ENCODE measurements at places on chromosomes 16 and 17.
A peak's percentile ranks its signal among the peaks of the same experiment; 100 is the strongest.

DNA sequence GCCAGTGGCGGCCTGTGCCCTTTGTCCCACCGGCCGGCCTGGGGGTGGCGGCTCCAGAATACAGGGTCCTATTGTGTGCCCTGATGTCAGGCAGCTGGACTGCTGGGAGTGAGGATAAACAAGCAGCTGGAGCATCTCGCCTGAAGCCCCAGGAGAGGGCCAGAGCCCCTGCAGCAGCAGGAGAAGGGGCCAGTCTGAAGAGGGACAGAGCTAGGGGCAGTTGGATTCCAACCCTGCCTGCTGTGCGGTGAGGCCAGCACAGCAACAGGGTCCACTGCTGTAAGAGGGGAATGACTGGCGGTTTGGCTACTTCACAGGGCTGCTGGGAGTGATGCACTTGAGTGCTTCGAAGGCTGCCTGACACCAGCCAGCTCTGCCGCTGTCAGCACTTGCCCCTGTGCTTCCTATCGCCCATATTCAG is 25.0 kb downstream of the RAB11FIP4 start:
- no peak for DNase-seq

- no peak for DNase-seq
Measured at GRCh38 chr16:78638371-78638770, 538.9 kb downstream of the WWOX start.

GRCh38 chr17:58532555-58532951 is 18.1 kb upstream of the MTMR4 start:
- DNase-seq, result no peak

DNA sequence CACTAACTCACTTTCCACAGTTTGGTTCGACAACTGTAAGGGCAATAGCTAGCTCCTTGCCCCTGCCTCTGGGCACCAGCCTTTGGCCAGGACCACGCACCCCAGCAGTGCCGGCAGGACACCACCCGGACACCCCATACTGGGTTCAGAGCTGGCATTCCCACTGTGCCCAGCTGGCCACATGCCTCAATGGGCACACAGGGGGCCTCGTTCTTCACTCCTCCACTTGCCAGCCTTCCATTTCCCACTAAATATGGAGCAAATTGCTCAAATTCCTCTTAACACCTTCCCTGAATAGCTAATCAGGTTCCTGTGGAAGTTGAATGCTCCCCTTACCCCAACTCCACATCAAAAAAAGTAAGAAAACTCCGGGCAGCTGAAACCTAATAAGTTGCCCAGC is 52.5 kb downstream of the PIPOX start:
- DNase-seq, result no peak

GRCh38 chr17:73474370-73474988 is 162.7 kb upstream of the CDC42EP4 start:
- peak; percentile 9 for DNase-seq

DNA sequence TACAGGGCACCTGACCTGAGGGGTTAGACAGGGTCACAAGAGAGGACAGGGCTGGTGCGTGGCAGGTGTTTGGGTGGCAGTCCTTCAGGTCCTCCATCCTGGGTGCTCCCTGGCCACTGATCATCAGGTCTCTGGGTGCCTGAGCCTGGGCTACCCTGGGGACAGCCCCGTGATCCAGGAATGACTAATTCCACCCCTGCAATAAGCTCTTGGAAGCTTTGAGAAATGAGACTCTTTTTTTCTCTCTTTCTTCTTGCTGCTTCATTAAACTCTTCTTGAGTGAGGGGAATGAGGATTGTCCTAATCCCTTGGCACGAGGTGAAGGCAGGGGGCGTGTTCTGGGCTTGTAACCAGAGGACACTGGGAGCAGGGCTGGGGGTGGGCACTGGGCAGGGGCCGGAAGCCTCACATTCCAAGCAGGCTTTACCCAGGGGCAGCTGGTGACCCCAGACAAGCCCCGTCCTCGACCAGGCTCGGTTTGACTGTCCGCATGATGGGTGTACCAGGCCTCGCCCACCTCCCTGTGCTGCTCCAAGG is 21.4 kb upstream of the SPNS2 start:
- no peak for DNase-seq

DNA sequence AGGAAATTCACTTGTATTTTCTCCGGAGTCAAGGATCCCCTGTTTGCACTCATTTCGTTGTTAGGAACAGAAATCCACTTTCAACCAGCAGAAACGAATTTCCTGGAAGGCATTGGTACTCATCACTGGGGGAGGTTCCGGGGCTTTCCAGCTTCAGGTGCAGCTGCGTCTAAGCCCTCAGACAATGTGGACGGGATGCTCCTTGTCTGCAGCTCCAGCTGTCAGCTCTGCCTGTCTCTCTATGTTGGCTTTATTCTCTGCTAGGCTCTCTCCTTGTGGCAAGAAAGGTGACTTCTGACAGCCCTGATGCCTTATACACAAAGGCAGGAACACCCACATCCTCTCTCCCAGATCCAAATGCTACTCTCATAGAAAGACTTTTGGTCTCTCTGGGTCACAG is 183.9 kb upstream of the HSBP1 start:
- DNase-seq, result no peak

- peak; percentile 87 for DNase-seq
Measured at GRCh38 chr16:27242868-27243590, 25.5 kb downstream of the NSMCE1 start.

DNA sequence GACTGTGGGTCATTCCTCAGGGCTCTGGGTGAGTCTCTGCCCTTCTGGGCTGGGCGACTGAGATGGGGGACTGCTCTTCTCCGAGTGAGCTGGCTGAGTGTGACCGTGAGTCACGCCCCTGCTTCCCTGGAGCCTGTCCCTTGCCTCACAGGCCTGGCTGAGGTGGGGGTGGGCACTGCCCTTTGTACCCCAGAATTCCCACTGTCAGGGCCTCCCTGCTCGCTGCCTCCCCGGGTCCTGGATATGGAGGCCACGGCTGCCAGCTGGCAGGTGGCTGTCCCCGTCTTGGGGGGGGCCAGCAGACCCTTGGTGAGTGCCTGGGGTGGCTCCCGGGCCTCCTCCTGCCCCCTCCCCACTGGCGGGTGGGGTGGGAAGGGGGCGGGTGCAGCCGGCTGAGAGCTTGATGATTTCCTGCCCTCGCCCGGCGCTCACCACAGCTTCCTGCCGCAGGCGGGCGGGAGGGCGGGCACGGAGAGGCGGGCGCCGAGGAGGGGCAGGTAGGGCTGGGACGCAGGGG is at the start of gene LAT:
TSS of gene LAT (plus strand) at position 434 of the 517 bp plus-strand sequence. CDS start 366 bp downstream, outside the sequence.
- no peak for DNase-seq

GRCh38 chr16:14398014-14398717 is 231.9 kb downstream of the PARN start:
- no peak for DNase-seq

DNA sequence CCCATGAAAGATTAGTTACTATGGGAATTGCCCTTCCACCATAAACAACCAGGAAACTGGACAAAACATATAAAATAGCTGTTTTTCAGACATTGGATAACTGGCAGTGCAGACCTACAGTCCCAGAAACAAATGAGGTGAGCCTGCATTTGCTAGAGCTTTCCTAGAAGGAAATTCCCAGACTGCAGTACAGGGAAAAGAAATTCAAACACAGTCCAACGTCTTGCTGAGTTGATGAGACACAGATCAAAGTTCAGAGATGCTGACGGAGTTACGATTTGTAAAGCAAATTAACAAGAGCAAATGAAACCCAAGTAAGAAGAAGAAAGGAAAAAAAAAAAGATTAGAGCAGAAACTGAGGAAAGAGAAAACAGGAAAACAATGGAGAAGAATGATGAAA is 41.3 kb upstream of the MNT start:
- DNase-seq, result no peak

DNA sequence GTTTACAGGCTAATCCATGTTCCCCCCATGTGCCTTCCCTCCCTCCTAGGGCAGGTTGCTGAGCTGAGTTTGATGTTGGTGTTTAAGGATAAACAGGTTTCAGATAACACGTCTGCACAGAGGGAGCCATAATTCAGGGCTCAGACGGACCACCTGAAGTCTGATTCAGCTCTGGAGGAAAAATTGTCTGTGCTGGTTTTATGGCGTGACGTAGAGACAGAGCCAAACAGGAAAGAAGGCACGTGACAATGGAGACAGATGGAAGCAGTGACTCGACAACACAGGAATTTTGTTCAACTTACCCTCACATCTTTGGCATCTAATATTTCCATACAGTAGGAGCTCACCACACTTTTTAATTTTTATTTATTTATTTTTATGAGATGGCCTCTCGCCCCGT is 10.7 kb upstream of the USP10 start:
- DNase-seq, result peak; percentile 67

DNA sequence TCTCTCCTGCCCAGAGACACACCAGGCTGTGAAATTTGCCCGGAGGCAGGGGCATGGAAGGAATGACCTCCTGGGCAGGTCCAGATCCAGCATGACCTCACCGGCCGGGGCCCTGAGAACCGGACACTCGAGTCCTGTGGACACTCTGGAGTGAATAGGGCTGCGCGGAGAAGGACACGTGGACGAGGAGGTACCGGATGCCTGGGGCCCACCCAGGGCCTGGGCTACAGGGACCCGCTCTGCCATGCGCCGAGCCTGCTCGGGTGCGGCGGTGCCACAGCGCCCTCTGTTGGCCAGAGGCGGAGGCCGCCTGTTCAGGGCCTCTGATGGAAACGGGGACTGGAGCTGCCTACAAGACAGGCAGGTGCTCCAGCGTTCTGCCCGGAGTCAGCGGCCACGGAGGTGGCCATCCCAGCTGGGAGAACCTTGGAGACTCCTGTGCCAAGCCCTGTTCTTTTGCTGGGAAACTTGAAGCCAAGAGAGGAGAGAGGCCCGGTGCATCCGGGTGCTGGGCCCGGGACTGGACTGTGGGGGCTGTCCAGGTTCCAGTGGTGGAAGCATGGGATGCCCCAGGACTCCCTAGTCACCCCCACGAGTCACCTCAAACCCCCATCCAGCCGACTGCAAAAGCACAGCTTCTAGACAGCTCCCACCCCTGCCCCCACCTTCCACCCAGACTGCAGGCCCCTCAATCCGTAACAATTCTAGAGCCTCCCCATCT is 19.3 kb upstream of the NXPH3 start:
- DNase-seq, result no peak

DNA sequence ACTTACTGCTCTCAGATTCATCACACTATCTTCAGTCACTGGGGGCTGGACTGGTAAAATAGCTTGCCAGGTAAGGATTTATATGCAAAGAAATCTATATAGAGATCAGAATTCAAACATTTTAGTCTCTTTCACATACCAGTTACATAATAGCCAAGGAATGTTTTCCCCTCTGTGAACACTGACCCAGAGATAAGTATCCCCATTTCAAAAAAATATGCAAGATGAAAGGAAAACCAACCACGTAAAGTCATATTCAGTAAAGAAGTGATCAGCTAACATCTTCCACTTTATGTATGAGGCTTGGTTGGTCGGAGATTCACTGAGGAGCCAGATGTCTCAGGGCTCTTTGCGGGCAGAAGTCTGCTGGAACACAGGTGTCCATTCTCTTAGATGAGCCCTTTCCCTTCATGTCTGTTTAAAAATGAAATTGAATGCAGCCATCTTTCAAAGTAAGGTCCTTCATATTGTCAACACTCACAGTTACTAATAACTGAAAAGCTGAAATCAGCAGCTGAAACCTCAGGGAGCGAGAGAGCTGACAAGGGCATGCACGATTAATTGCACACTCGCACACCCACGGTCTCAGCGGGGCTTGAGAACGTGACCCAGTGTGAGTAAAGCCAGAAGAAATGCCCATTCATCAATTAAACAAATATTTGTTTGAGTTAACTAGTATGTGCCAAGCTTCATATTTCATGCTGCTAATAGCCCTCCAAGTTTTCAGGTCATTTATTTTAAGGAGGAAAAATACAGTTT is 161.2 kb downstream of the MRTFB start:
- no peak for DNase-seq

DNA sequence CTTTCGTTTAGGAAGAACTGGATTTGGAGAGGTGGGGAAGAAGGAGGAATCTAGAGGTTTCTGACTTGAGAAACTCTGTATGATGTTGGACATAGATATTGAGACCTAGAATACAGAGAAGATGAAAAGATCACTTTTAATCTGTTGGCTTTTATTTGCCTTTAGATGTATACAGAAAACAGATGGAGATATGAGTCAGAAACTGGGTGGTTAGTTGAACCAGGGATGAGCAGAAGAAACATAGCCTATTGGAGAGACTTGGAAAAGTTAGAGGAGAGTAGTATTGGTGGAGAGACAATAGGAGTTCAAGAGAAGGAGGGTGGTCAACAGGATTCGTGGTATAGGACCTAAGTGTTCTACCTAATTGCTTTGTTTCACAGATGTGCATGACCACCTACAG is 5.1 kb downstream of the PHAF1 start:
- DNase-seq, result no peak
